SK-MEL-5 (cell line): ENCODE measurements at places on chromosomes 13 and 19.

DNA sequence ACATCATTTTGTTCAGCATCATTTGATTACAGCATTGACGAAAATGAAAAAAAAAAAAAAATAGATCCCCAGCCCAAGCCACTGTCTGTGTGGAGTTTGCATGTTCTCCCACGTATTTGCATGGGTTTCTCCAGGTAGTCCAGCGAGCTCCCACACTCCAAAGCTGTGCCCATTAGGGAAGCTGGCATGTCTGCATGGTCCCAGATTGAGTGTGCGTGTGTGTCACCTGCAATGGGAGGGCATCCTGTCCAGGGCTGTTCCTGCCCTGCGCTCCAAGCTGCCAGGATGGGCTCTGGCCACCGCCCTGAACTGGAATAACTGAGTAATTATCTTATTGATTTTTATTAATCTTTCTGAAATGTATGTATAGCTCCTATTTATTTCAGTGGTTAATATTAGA is 88.6 kb downstream of the KLF12 start:
- DNase-seq: no peak

- DNase-seq: no peak
Observed at GRCh38 chr19:7267792-7268704, 26.2 kb downstream of the INSR start.

DNA sequence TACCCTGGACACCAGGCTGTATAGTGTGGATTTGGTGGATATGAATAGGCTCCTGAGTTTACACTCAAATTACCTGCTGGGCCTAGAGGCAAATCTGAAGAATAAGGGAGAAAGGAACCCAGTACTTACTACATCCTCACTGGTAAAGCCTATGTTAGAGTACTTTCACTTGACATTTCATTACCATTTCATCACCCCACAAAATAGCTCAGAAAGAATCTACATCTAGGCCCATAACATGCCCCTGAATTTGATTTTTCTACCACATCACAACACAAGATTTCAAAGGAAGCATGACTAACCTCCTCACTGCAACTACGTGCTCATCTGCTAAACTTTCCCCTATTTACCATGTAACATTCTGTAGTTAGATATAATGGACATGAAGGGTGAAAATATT is 43.3 kb downstream of the VWA8 start:
- no peak for DNase-seq

DNA sequence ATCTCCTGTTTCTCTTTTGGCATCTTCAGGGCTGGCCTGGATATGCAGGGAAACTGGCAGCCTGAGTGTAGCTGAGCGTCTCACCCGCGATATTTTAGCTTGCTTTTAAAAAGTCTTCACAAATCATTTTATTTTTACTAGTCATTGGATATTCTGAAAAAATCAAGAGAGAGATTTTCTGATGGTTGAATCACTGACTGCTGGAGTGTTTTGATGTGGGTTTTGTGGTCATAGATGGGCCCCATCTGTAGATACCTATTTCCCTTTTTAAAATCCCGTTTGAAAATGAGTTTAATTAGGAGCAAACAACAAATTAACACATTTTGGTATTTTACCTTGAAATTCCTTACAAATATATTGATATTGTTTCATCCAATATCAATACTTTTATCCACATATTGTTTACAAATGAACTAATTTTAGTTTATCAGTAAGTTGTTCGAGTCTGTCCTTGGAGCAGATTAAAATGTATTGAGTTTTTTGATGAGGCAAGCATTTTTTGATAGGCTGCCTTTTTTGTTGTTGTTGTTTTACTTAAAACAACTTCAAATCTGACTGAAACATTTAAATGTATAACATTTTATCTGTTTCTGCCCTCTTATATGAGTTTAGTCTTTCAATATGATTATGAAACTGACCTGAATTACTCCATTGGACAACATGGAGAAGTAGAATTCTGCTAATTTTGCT is 21.5 kb upstream of the OXGR1 start:
- DNase-seq: no peak

DNA sequence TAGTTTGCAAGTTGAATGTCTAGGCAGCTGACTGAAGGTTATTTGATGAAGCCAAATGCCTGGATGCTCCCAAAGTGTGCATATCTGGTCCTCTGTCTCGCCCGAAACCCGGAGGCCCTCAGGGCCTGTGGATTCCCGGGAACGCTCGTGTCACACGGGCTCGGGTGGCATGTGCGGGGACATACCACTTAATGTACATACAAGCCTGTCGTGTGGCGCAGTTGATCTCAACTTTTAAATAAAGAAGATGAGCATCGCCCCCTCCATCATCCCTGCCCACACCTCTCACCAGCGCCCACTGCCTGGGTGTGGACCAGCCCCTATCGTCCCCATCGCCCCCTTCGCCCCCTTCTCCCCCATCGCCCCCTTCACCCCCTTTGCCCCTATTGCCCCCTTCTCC is 33.9 kb downstream of the ATP11A start:
- no peak for DNase-seq
